ENCODE measurements at places on chromosomes 2 and 18.

- DNase-seq, result no peak
These were observed 72.2 kb downstream of the XRCC5 start for GRCh38 chr2:216181351-216181750.

DNA sequence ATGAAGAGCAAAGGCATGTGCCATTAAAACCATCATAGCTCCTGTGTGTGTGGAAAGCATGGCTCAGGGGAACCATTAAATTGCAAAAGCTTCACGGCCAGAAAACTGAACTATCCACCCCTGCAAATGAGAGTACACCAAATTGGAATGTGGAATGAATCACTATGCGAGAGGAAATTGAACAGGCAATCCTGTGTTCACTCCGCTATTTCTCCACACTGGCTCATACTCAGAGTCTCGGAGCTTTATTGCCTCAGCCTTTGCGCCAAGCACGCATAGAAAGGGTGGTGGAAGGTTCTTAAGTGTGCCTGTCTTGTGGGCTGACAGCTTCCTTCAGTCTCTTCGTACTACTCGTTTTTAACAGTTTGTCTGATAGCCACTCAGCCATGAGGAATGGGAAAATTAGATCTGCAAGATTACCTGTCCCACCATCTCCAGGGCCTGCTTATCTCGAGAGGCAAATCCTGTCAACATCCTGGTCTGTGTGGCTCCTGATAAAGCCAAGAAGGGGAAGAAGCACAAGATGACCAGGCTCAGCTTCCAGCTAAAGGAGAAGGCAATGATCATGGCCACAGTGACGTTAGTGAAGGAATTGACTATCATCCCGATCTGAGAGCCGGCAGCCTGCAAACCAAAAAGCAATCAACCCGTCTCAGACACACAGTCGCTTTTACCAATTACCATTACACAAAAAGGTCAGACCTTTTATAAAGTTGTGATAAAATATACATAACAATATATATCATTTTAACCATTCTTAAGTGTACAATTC is 34.9 kb downstream of the G6PC2 start:
- no peak for DNase-seq

- DNase-seq, result no peak
These were observed 3.8 kb upstream of the GATA6 start for GRCh38 chr18:22165603-22166068.

DNA sequence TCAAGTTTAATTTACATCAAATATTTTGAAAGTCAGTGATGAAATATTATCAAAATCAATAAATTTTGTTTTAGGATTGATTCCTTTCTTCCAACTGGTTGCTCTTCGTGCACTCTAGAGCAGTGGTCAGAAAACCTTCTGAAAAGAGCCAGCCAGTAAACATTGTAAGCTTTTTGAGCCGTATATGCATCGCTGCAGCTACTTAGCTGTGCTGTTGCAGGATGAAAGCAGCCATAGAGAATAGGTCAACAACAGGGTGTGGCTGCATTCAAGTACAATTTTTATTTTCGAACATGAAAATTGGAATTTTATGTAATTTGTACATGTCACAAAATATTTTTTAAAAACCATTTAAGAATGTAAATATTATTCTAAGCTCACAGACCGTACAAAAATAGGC is 94.9 kb downstream of the MGAT5 start:
- DNase-seq, result no peak

DNA sequence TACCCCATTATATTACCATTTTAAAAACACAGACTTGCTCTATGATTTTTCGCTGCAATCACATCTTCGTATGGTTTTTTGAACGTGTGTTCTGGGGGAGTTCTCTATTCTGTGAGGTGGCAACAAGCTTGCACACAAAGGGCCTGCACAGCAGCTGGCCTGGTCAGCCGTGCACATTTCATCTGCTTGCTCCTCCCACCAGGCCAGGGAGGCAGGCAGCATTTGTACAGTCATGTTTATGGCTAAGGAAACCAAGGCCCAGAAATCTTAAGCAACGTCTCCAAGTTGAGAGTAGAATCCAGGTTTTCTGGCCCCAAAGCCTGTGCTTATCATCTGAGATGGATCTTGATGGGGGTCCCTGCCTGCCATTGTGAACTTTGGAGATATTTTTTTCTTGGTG is 106.4 kb upstream of the SMIM21 start:
- no peak for DNase-seq

DNA sequence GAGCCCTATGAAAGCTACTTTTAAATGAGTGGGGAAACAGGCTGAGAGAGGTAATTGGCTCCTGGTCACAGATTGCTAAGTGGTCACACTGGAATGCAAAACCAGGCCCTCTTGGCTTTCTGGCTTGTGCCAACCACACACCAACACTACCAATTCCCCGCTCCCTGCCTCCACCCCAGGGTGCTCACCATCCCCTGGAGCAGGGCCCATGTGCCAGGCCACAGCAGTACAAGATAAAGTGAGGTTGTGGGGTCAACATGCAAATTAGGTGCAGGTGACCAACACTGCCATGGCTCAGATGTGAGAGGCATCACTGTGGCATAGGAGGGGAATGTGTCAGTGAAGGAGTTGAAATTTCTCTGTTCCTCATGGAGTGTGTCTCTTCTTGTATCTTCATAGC is 312.5 kb downstream of the MYCN start:
- no peak for DNase-seq

DNA sequence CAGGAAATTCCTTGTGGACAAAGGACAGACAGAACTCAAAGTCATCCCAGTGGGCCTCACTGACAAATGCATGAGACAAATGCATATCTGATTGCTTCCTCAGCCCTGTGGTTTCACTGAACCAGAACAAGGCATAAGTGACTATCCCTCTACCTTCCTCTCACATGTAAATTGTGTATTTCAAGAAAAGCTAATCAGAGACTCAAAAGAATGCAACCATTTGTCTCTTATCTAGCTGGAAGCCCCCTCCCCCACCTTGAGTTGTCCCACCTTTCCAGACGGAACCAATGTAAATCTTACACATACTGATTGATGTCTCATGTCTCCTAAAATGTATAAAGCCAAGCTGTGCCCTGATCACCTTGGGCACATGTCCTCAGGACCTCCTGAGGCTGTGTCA is 102.0 kb upstream of the TMEM200C start:
- DNase-seq, result no peak

GRCh38 chr2:118120401-118120780 is 32.1 kb downstream of the INSIG2 start:
- no peak for DNase-seq

- DNase-seq, result peak; percentile 80
These were observed 13.3 kb downstream of the CHPF start for GRCh38 chr2:219530048-219530963.

GRCh38 chr18:4748975-4749374 is 293.9 kb upstream of the DLGAP1 start:
- DNase-seq, result no peak

GRCh38 chr18:5417342-5417741 is 121.8 kb upstream of the ZBTB14 start:
- no peak for DNase-seq

DNA sequence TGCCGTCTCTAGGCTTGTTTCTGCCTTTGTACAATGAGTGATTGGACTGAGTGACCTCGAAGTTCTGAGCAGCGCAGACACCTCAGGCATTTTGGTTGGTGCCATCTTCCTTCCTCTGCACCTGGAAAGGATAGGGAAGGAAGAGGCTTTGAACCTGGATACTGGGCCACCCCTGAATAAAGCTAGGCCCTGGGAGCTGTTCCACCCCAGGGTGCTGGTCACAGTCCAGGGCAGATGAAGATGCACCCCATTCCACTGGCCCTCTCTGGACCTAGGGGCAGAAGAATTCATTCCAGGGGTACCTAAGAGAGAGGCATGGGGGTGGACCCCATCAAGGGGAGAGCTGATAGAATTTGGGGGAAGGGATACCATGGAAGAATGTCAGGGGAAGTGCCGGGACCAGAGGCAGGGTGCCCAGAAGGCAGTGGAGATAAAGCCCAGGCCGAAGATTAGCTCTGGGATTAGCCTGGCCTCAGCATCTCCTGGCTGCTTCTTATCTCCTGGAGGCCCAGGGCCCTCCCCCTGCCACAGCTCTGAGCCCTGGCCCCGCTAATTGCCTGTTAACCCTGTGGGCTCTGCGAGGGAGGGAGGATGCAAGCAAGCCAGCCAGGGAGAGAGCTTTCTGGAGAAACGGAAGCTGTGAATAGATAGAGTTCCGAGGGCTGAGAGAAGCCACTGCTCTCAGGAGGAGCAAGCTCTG is 11.4 kb downstream of the ASIC4 start:
- DNase-seq, result no peak

- DNase-seq, result no peak
These were observed 18.3 kb downstream of the CLUL1 start for GRCh38 chr18:615092-615521.

GRCh38 chr18:10893196-10893595 is 256.2 kb downstream of the PIEZO2 start:
- no peak for DNase-seq

DNA sequence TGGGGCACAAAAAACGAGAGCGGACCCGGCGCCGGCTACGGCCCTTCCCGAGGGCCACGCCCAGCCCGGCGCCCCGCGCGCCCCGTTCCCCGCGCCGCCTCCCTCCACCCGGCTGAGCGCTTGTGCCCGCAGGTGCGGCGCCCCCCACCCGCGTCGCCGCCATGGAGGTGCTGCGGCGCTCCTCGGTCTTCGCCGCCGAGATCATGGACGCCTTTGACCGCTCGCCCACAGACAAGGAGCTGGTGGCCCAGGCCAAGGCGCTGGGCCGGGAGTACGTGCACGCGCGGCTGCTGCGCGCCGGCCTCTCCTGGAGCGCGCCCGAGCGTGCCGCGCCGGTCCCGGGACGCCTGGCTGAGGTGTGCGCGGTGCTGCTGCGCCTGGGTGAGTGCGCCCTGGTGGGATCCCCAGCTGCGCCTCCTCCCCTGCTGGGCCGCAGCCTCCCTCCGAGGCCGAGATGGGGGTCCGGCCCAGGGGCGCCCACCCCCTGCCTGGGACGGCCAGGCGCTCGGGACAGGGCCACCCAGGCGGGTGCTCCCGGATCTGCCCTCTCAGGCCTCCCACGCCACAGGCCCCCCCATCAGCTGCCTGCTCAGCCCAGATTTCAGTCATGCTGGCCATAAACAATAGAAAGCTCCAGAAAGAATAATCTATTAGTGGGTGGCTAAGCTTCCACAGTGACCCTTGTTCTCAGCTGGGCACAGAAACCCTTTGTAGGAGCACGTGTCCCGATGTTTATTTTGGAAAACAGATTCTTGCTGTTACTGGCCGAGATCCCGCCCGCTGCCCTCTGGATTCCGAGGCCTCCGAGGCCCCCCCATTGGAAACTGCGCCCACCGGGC is 997 bp downstream of the BOK start:
- DNase-seq, result no peak

- DNase-seq, result no peak
These were observed 24.9 kb downstream of the EIF4E2 start for GRCh38 chr2:232575404-232575746.

DNA sequence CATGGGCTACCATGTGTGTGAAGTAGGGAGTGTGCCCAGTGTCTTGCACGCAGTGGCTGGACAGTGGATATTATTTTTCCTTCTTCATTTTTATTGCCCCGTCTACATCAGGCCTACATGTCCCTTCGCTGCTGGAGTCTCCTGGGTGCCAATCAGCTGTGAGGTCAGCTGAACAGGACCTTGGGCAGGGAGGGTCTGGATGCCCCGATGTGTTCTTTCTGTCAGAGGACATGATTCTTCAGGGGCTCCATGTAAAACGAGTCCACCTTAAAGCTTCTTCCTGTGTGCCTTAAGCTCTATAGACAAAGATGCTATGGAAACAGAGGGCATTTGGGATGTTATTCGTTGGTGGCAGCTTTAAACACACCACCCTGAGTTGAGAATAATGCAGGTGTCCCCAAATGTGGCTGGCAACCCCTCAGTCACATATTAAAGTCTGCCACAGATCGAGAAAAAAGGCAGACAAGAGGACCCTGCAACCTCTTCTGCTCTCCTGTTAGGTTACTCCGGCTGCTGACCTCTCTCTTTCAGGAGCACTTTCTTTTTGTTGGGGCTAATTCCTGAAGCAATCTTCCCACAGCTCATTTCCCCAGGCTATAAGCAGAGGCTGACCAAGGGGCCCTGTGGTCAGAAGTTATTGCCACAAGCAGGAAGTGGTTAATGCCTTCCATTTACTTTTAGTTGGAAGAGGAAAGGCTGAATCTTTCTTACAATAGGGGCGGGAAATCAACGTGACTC is 20.0 kb downstream of the GREB1 start:
- DNase-seq, result no peak

DNA sequence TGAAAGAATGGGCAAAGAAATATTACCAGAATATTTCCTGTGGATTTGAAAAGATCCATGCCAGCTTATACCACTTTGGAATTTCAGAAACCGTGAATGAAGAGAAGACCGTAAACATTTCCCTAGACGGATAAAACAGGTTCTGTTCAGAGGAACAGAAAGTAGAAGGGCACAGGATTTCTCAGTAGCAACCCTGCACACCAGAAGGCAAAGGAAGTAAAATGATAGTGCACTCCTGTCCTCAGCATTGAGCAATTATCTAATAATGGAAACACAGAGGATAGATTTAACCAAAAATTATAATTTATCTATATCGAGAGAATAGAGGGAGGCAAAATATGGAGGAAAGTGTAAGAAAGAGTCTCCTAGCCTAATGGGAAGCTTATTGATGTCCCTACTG is 87.0 kb upstream of the ITGA6 start:
- no peak for DNase-seq

GRCh38 chr2:128625963-128626759 is 307.5 kb upstream of the HS6ST1 start:
- DNase-seq, result no peak

GRCh38 chr2:119332953-119333352 is 33.7 kb downstream of the C2orf76 start:
- no peak for DNase-seq

DNA sequence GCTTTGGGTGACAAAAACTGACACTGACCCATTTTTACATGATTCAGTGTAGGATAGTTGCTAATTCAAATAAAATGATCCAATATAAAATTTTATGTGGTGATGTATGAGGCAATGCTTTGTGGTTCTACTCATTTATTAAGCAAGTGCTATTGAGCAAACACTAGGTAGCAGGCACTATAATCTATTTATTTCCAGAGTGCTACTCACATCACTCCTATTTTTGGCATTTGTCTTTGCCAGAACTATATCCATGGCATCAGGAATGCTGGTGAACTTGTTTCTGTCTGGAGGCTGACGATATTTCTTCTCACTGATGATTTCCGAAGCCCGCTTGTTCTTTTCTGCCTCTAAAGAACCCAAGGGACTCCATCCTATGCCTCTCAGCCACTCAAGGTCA is 84.3 kb downstream of the NEB start:
- DNase-seq, result no peak

DNA sequence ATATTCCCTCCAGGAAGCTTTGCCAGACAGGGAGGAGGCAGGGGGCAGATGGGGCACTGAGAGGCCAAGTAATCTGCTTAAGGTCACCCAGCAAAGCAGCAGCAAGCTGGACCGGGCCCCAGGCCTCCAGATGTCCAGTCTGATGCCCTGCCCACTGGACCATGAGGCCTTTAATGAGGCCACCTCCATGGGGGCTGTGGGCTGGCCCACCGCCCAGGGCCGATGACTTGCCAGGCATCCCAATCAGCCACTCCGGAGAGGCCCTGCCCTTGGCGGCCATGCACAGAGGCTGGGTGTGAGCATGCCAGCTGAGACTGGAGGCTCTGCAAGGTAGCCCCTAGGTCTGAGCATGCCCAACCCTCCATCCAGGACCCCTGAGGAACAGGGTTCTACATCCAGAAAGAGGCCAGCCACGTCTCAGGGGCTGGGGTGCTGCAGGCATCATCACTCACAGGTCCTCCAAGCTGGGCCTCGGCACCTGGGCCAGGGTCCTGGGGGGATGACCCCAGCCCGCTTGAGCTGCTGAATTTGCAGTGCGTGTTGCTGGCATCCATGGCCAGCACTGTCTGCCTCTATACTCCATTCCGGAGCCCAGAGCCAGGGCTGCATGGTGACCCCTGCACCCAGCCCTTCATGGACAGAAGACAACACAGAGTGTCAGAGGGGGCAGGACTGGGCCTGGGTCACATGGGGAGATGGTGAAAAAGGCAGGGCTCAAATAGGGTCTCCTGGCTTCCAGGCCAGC is 164.2 kb downstream of the INHBB start:
- DNase-seq, result no peak
